ENCODE measurements at places on chromosomes 16 and 17.

DNA sequence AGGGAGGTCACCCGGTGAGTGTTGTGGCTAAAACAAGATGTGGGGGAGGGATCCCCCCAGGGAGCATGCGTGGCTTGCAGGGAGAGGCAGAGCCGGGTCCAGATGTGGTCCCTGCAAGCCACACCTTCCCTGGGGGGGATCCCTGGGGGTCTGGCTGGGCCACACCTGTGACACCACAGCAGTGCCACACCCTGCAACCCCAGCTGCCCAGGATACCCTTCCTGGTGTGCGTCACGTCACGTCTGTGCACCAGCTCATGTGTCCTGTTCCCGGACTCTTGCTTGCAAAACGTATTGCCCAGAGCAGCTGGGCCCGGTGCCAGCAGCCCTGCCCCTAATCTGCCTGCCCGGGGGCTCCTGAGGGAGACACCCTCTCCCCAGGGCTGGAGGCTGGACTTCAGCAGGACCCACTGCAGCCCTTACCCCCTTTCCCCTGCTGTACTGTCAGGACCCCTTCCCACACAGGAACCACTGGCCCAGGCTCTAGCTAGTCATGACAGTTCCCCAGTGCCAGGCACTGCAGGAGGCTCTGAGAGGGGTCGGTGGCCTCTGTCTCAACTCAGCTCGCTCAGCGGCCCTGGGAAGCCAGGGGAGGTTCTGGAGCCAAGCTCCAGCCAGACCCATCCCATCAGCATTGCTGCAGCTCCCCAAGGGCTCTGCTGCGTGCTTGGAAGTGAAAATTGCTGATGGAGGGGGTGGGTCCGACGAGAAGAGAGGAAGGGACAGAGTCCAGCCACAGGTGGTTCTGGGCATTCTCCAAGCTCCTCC, 25.8 kb upstream of the ACSF3 start:
- no peak for DNase-seq

DNA sequence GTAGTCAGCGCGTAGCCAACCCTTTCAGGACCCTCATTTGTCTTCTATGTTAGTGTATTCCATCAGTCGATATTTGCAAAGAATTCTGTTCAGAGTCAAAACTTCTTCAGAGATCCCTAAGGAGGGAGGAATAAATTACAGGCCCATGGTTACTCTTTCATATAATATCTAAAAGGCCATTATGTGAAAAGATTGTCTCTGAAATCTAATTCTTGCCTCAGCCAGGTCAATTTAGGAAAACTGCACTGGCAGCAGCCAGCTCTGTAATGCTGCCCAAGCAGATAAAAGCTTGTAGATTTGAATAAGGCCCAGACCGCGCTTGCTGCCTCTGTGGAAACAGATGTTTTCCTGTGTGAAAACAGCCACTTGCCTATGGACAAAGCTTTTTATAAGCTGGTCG, 379.8 kb downstream of the CNTNAP4 start:
- DNase-seq, result no peak

- no peak for DNase-seq
These were observed 636 bp downstream of the WWOX start for GRCh38 chr16:78100112-78100467.

- no peak for DNase-seq
These were observed 49.6 kb upstream of the LRRC37A3 start for GRCh38 chr17:64968652-64969501.

GRCh38 chr16:3458852-3459361, 15.4 kb downstream of the NAA60 start:
- DNase-seq, result no peak

DNA sequence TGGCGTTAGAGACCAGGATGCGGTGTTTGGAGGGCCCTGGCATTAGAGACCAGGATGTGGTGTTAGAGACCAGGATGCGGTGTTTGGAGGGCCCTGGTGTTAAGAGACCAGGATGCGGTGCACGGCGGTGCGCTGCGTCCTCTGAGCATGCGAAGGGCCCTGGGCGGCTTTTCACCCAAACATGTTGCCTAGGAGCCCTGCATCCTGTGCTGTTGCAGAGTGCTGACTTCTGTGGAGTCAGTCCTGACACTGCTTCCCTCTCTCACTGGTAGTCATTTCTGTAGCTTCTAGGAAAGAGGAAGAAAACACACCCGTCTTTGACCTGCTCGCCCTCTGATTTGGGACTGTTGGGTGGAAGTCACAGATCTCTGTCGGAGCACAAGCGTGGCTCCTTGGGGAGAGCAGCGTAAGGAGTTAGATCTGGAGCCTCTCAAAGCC, 141.2 kb downstream of the LAT start:
- no peak for DNase-seq

DNA sequence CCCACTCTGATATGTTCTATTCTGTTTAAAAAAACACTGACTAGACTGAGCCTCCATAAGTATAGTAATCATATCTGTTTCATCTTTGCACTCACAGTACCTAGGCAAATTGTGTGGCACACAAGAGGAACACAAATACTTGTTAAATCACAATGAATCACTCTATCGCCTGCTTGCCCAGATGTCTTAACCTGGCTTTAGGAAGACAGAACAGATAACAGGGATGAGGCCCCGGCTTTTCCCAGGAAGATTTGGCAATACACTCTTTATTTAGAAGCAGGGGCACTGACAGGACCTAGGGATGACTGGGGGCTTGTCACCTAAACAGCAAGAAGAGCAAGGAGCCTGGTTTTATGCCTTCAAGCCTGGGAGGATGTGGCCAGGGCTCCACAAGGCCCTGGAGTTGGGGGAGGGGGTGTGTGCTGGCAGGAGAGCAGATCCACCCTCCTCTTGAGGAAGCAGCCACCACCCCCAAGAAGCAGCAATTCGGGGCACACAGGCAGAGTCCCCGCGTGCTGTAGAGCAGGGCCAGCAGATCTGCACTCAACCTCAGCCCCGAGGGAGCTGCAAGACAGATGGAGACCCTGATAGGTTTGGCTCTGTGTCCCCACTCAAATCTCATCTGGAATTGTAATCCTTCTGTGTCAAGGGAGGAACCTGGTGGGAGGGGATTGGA, 41.0 kb upstream of the KSR1 start:
- no peak for DNase-seq

- DNase-seq, result no peak
These were observed 23.2 kb downstream of the ZNF652 start for GRCh38 chr17:49338883-49339282.

DNA sequence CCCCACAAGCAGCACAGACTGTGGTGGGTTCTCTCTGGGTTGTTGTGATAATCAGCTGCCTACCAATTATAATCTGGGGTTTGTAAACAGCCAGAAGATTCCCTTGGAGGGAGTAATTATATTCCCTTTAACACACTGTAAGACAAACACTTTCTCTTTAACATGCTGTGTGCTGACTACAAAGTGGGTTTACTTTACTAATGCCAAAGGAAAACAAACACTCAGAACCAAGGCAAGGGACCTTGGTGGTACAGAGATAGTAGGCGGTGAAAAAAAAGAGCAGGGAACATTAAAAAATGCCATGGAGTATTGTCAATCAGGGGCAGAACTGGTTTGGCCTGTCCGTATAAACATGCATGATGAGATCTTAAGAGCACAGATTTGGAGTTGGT, 3.0 kb upstream of the VAT1L start:
- DNase-seq, result no peak

DNA sequence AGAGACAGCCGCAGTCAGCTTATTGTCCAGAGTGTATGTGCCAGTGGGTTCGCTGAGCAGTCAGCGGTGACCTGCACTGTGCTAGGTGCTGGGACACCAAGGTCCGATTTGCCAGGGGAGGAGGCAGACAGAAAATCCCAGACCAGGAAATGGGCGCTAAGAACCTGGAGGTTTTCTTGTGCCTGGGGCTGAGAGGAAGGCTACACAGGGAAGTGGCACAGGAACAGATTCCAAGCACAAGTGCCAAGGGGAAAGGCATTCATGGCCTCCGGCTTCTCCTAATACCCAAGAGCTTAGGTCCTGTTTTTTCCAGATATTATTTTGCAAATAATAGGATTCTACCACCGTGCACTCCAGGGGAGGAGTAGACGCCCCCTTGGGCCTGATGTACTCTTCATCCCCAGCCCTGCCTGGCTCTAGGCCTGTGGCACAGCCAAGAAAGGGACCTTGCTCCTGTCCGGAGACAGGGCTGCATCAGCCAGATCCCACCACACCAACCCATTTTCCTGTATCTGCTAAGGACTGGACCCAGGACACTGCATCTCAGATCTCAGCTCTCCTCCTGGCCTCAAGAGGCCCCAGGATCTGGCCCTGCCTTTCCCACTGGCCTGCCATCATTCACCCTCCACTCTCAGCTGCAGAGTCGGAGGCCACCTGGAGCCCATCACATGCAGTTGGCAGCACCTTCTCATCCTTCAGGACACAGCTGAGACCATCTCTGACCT, 187.2 kb downstream of the NTN1 start:
- no peak for DNase-seq

GRCh38 chr17:12998461-12998860, 19.4 kb downstream of the ELAC2 start:
- no peak for DNase-seq

GRCh38 chr16:90077757-90078578, 837 bp upstream of the PRDM7 start:
- no peak for DNase-seq

DNA sequence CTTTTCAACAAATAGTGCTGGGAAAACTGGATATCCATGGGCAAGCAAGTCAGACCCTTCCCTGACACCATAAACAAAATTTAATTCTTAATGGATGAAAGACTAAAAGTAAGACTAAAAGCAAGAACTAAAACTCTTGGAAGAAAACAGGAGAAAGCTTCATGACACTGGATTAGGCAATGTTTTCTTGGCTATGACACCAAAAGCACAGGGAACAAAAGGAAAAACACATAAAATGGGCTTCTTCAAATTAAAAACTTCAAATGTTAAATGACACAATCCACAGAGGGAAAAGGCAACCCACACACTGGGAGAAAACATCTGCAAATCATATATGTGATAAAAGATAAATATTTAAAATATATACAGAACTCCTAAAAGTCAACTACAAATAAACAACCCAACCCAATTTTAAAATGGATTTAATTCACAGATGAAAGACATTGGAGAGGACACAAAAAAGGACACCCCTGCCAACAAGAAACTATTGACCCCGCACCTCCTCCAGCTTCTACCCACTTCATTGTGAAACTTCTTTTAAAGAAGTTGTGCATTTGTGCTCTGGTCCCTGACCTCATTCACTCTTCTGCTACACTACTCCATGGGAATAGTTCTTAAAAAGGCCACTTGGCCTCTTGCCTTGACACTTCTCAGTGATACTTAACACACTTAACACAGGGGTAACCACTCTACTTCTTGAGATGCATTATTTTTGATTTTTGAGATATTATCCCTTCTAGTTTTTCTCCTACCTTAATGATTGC, 80.3 kb downstream of the TRIM37 start:
- no peak for DNase-seq

DNA sequence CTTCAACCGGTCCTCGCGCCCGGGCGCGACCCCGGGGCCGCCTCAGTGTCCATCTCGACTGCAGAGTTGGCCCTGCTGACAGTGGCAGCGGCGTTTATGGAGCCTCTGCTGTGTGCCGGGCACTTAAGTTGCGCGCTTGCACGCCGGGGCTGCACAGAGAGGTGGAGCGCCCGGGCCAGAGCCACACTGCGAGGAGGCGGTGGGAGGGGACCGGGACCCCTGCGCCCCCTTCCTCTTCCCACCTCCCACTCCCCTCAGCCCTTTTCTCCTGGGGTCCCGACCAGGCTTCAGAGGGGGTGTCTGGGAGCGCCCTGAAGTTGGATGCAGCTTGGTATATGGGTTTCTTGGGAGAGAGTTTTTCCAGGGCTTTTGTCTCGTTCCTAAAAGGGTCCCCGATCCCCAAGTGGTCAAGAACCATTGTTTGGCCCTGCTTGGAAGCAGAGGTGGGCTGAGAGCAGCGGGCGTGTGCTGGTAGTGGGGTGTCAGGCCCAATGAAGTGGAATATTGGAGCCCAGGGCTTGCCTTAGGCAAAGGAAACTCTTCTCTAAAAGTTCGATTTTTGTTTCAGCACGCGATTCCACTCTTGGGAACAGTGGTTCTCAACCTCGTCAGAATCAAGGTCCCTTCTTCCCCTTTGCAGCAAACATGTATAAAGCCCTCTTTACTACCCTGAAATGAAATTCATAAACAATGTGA, 605 bp downstream of the MRTFB start:
- DNase-seq, result no peak

DNA sequence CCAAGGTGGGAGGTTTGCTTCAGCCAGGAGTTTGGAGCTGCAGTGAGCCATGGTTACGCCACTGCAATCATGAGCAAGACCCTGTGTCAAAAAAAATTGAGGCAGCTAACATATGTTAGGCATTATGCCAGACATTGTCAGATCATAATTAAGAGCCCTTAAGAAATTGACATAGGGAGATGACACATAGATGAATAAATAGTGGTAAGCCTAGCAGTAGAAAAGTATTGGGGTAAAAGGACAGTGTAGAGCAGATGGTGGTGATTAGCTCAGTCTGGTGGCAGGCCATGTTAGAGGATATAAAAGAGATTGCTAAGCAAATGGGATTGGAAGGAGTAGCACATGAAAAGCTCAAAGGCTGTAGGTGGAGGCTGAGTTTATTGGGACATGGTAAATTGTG, 22.6 kb downstream of the SRCAP start:
- no peak for DNase-seq
